ENCODE measurements at places on chromosomes 7 and 10. TPM values are rescaled to one million over a fixed set of nuclear protein-coding genes. Genes with fewer than 3 reads are reported as not detected.

The CLRN3 gene
- not detected for total RNA-seq

The SPDYE3 gene
- total RNA-seq, result not detected

- no peak for DNase-seq
Observed at GRCh38 chr10:116056445-116057293, 216.3 kb downstream of the GFRA1 start.

GRCh38 chr10:18472977-18473376 lies 178.4 kb downstream of the NSUN6 start:
- no peak for DNase-seq

The PRSS37 gene
- not detected for total RNA-seq

- DNase-seq, result no peak
Observed at GRCh38 chr7:157265051-157265450, 71.8 kb upstream of the DNAJB6 start.

The GDF2 gene
- not detected for total RNA-seq

The LBX1 gene
- total RNA-seq, result not detected

GRCh38 chr7:132066761-132067171 lies 509.5 kb downstream of the PLXNA4 start:
- DNase-seq, result no peak

The WDR86 gene
- 0.13 TPM for total RNA-seq

DNA sequence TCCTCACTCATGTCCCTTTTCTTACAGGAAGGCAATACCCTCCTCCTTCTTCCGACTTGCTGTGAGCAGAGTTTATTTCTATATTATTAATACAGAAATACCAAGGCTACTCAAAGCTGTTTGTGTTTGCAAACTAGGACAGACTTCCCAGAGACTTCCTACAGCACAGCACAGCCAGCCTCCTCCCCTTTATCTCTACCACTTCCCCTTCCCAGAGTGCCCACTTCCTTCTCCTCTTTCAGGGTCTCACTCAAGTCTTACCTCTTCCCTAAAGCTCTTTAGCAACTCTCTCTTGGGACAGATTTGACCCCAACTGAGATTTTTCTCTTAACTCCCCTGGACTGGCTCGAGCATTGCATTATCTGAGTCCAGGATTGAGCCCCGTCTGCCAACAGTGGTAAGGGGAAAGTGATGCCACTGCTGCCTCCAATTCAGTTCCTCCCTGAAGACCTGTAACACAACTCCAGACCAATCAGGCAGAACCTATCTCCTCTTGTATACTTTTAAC lies 5.5 kb upstream of the LRGUK start:
- no peak for DNase-seq

The ACTA2 gene
- total RNA-seq, result 2.2 TPM

GRCh38 chr7:55534916-55535590 lies 37.2 kb downstream of the VOPP1 start:
- DNase-seq, result no peak

GRCh38 chr10:28036587-28036986 lies 37.7 kb upstream of the ODAD2 start:
- DNase-seq, result no peak

- peak; percentile 69 for DNase-seq
Observed at GRCh38 chr7:74483402-74484336, 30.0 kb downstream of the GTF2IRD1 start.

DNA sequence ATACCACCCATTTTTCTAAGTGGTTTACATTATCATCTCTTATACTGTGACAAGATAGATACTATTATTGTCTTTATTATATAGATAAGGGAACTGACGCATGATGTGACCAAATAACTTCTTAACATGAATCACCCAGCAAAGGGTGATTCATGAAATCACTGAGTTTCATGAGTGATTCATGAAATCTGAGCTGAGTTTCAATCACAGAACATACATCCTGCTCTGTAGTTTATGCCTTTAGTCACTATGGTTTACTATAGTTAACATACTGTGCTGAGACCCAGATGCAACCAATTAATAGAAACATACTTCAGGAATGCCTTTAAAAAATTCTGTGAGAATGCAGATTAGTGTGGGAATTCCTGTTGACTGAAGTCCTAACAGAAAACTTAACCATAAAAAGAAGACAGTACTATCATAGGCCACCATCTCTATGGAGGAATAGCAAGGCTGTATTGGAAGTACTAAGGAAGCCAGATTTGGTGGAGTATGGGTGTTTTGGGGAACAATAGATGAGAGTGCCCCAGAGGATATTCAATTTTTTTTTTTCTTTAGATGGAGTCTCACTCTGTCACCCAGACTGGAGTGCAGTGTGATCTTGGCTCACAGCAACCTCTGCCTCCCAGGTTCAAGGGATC lies 43.1 kb upstream of the SEMA3A start:
- DNase-seq, result peak; percentile 99

DNA sequence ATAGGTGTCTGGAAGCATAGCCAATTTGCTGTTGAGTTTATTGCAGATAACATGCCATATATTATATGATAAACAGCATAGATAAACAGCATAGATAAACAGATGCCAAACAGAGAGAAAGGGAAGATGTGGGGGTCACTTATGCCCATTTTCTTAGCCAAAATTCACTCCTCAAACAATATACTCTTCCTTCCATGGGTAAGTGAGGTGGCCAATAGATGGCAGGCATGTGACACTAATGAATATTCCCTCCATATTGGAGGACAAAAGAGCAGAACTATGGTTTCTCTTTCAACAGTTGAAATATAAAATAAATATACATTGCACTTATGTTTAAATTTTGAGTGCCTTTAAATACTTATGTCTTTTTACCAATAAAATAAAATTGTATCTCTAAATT lies 1212.8 kb downstream of the REEP3 start:
- DNase-seq, result peak; percentile 29

GRCh38 chr10:103859161-103860086 lies 4.0 kb upstream of the SH3PXD2A start:
- DNase-seq, result peak; percentile 74

The PLA2G12B gene
- total RNA-seq, result not detected

The ZNF853 gene
- 0.53 TPM for total RNA-seq

GRCh38 chr10:103546401-103546800 lies 52.9 kb downstream of the NEURL1 start:
- DNase-seq, result no peak

The C10orf88 gene
- 10.0 TPM for total RNA-seq

- DNase-seq, result no peak
Observed at GRCh38 chr7:55155351-55156117, 136.7 kb downstream of the EGFR start.

DNA sequence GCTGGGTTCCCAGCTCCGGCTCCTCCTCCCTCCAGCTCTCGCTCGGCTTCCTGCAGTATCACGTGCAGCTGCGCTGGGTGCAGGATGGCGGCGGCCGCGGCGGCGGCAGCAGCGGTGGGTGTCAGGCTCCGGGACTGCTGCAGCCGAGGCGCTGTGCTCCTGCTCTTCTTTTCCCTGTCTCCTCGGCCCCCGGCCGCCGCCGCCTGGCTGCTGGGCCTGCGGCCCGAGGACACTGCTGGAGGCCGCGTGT lies at the start of gene CNNM1:
Gene CNNM1 (plus strand): TSS at position 53 of the 250 bp plus-strand sequence. CDS start 32 bp downstream, at position 85.
- no peak for DNase-seq

GRCh38 chr10:77359287-77359691 lies 278.3 kb downstream of the KCNMA1 start:
- DNase-seq, result no peak

GRCh38 chr10:30674796-30675195 lies 45.2 kb upstream of the LYZL2 start:
- no peak for DNase-seq
